ENCODE measurements at places on chromosomes 11 and 22.

- DNase-seq: no peak
Observed at GRCh38 chr11:71213696-71214552, 38.5 kb downstream of the SHANK2 start.

DNA sequence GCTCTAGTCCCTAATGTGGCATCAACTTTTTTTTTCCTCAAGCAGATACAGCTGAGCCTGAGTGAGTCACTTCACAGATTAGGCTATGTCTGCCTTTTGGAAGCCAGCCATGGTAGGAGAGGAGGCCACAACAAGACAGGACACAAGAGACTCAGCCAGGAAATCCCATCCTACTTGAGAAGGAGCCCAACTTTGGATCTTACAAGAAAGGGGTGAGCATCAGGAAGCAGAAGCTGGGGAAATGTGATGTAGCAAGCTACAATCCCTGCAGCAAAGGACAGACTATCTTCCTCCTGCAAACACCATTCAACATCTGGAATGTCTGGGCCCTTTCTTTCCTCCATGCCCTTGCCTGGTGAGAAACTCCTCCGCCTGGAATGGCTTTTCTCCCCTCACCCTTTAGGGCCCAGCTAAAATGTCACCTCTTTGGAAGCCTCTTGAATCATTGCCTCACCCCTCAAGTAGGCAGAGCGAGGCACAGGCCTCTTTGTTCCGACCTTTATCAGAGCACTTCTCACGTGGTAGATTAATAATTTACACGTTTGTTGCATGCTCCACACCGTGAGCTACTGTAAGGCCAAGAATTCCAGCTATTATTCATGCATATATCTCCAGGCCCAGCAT is 156.4 kb upstream of the PITPNB start:
- no peak for DNase-seq

DNA sequence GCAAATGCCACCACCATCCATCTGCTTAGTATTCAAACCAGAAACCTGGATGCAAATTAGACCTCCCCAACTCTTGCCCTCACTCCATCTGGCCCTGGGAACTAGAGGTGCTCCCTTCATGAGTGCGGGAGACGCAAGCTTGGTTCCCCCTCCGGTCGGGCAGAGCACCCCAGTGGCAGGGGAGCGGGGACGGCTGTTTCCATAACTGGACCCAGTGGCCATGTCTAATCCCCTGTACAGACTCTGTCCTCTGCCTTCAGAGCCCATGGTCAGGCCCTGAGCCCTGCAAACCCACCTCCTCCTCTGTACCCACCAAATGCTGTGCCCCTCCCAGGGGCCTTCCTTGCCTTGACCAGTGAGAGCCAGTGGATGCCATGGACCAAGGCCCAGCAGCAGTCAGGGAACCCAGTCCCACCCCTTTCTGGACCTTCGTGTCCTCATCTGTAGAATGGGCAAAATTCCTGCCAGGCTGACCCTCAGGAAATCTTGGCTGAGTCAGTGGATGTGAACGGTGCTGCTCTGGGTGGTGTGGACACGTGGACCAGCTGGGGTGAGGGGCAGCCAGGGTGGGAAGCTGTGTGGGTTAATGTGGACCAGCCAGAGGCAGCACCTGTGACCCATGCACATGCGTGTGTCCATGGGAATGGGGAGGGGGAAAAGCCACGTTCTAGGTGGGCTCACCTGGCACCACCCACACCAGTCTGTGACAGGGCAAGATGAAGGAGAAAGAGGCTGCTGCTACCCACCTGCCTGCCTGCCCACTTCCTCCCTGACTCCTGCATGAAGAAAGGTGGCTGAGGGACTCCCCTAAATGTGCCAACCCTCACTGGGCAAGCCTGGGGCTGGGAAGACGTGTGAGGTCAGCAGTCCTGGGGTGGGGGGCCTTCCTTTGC is 72.8 kb downstream of the LRRC32 start:
- no peak for DNase-seq

DNA sequence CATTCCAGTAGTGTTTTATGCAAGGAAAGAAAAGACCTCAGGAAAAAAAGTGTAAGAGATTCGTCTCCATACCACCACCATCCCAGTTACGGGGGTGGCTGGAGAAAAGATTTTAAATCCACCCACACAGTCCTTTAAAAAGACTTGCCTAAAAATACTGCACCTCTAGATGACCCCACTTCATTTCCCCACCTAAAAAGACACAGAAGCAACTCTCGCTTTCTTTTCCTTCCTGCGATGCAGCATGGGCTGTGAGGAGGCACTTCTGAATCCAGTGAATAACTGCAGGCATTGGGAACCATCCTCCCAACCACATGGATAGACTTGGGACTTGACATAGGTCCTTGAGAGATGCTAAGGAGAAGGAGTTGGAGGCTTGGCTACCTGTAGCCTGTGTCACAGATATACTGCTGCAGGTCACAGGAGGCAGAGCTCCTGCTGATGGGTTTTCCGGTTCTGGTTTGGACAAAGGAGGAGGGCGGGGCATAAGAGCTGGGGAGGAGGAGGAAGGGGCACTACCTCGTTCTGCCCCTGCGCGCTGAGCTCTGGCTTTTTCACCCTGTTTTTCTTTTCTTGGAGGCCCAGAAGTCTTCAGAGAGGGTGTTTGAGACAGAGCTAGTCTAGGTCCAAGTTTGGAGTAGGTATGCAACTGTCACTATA is 285.9 kb downstream of the NTM start:
- no peak for DNase-seq

- peak; percentile 87 for DNase-seq
Observed at GRCh38 chr11:126355324-126355925, at the start of gene ST3GAL4. TSS of gene ST3GAL4 (plus strand) at chr11:126355686. CDS start at chr11:126406156, 50,470 bp downstream.

DNA sequence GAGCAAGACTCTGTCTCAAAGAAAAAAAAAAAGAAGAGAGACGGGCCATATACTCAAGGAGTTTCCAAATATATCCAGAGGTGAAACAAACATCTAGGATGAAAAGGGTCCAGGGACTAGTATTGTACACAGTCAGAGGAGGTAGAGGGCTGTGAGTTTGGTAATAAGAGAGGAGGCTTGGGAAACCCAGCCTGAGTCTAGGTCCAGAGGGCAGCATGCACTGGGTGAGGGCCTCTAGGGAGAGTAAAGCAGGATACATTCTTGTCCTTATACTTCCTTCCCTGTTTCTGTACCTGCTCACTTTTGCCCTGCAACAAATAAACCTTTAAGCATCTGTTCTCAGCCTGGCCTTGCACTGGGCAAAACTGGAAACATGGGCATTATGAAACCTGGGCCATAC is 31.5 kb downstream of the STIM1 start:
- DNase-seq: no peak

DNA sequence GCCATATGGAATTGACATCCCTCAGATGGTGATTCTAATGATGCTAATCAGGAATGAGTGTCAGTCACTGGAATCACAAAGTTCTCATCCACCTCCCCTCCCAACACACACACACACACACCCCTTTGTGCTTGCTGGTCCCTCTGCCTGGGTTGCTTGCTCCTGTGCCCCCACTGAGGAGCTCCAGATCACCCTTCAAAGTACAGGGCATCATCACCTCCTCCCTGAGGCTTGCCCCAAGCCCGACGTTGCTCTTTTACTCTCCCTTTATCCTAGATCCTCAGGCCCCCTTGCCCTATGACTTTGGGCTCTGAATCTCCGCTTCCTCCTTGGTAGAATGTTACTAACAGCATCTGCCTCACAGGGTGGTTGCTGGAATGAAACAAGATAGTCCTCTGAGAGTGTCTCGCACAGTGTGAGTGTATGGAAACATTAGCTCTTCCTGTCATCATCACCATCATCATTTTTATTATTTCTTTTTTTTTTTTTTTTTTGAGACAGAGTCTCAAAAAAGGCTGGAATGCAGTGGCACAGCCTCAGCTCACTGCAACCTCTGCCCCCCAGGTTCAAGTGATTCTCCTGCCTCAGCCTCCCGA is 3.4 kb downstream of the TOM1 start:
- no peak for DNase-seq

GRCh38 chr11:34509336-34509876 is 4.2 kb downstream of the ELF5 start:
- DNase-seq: no peak

- DNase-seq: no peak
Observed at GRCh38 chr22:32761251-32761903, 40.1 kb upstream of the TIMP3 start.

DNA sequence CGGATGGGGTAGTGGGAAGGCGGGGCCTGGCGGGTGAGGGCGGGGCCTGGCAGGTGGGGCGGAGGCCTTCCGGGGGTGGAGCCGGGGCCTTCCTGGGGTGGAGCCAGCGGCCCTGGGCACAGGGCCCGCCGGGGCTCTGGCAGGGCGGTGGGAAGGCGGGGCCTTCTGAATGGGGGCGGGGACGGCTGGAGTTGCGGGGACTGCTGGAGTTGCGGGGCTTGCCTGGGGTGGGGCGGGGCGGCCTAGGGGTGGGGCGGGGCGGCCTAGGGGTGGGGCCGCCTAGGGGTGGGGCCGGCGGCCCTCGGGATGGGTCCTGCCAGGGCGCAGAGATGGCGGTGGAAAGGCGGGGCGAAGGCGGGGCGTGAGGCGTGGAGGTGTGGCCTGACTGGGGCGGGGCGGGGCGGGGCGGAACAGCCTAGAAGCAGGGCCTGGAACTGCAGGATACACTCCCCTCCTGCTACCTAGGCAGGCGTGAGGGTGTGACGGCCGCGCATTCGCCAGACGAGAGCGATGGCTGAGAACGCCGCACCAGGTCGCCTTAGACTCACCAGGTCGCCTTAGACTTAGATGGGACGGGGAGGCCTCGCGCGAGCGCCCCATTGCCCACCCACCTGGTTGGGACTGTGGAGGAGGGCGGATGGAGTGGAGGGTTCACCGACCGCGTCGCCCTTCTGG is 19.3 kb downstream of the RRP7A start:
- DNase-seq: peak; percentile 83

- DNase-seq: no peak
Observed at GRCh38 chr11:76266286-76267100, 60.2 kb upstream of the WNT11 start.

GRCh38 chr11:79421820-79422219 is 19.0 kb downstream of the TENM4 start:
- no peak for DNase-seq

- DNase-seq: no peak
Observed at GRCh38 chr11:70487756-70488155, 89.4 kb downstream of the CTTN start.

- DNase-seq: no peak
Observed at GRCh38 chr11:44622721-44623258, 57.3 kb downstream of the CD82 start.

DNA sequence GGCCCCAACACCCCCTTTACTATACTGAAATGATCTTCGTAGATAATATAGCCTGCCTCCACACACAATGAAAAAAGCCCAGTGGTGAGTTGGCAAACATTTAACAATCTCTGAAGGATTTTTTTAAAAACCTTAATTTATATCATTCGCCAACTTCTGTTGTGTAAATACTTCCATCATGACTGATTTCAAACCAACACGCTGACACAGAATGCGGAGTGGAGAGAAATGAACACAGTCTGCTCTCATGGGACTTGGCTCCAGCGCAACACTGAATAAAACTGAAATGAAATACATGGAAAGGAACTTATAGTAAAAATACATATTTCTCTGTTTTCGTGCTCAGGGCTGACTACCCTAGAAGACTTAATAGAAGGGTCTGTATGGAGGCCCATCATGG is 61.3 kb upstream of the WNT11 start:
- no peak for DNase-seq

DNA sequence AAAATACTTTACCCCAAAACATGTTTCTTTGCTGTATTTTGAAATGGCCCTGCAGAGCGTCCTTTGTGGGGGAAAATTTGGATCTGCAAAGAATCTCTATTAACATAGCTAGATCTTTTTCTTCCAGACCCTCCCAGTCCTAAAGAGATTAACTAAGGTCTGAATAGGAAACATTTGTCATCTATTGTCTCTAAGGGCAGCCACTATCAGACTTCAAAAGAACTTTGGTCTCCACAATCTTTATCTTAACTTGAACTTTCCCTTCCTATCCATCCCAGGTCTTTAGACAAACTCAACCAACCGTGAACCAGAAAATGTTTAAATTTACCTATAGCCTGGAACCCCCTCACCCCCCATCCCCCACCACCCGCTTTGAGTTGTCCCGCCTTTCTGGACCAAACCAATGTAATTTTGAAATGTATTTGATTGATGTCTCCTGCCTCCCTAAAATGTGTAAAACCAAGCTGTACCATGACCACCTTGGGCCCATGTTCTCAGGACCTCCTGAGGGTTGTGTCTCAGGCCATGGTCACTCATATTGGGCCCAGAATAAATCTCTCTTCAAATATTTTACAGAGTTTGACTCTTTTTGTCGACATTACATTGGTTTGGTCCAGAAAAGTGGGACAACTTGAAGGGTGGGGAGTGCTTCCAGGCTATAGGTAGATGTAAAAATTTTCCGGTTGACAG is 3.5 kb upstream of the KRTAP5-9 start:
- DNase-seq: no peak

DNA sequence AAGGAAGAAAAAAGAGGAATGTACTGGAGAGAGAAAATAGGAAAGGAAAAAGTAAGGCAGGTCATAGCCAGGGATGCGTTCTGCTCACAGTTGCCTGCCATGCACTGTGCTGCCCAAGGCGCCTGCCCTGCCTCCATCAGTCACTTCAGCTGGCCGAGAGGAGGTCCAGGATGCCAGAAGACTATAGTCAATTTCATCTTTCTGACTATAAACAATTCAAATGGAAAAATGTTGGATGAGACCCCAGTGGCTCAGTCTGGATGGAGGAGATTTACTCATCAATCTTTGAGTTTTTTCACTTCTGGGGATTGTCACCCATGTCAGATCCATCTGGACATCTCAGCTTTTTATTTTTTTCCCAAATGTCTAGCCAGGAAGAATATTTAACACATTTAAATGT is 36.7 kb upstream of the CLMP start:
- no peak for DNase-seq

DNA sequence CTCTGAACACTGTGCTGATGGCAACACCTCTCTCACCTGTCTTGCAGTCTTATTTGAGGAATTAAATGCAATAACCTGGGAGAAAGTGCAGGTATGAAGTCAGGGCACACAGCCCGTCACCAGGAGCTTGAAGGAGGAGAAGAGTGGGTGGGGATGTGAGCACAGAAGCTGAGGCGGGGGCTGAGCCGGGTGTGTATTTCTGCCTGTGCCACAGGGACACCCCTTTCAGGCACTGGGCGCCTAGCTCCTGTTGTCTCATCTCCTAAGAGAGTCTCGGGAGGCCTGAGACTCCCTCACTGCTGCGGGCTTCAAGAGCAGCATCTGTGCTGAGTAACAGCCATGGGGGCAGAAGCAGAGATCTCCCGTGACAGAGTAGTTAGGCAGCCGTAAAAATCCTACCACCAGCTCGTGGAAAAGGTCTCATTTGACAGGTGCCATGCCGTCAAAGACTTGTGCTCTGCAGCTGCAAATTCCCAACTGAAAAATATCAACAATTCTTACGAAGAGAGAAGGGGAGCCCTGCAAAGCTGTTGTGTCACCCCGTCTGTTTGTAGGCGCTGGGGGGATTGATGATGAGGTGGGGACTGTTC is 26.8 kb downstream of the PARVB start:
- DNase-seq: no peak

- no peak for DNase-seq
Observed at GRCh38 chr11:67030976-67031375, 8.0 kb downstream of the SYT12 start.

Measured in stimulated activated CD4-positive, alpha-beta T cell treated with anti-CD3 and anti-CD28 coated beads, Interleukin-15, amount 100 ng/mL, for 24 hours (primary cell).